Mesangial cell (primary cell): ENCODE measurements at places on chromosomes 4 and X. TPM values are rescaled to one million over a fixed set of nuclear protein-coding genes. Genes with fewer than 3 reads are reported as not detected.

The ART3 gene
- total RNA-seq = not detected in 2 replicates

The CCDC110 gene
- 0.63 and 1.1 TPM in 2 replicates for total RNA-seq

The EDNRA gene
- total RNA-seq = 15.0 and 19.8 TPM in 2 replicates

The KLHL34 gene
- total RNA-seq = under 0.01 TPM in 1 of 2 replicates, not detected in the other

The CYP2U1 gene
- total RNA-seq = 4.2 and 8.2 TPM in 2 replicates
